ENCODE measurements at places on chromosomes 6 and 20. TPM values are rescaled to one million over a fixed set of nuclear protein-coding genes. Genes with fewer than 3 reads are reported as not detected.

The CD40 gene
- 20.8 TPM for total RNA-seq

The FAM162B gene
- total RNA-seq = 4.1 TPM

The FAM83B gene
- not detected for total RNA-seq

The GNAS-AS1 gene
- 0.30 TPM for total RNA-seq

The PI16 gene
- 1.2 TPM for total RNA-seq

The GTSF1L gene
- total RNA-seq = not detected

The DHX35 gene
- total RNA-seq = 40.9 TPM

DNA sequence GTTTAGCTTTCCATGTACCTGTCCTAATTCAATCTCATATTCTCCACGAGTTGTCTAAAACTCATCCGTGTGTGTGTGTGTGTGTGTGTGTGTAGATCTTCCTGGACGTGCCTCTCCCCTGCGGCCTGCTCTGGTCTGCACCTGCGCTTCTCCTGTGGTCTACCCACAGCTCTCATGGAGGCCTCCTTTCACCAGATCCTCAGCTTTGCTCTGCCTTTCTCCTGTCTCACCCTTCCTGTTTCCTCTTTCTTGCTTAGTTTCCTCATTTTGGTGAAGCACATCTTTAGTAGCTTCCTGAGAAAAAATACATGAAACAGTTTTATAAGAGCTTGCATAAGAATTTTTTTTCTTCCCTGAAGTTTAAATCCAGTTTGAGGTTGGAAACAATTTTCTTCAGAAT, 18.1 kb downstream of the SLX4IP start:
- DNase-seq = no peak

DNA sequence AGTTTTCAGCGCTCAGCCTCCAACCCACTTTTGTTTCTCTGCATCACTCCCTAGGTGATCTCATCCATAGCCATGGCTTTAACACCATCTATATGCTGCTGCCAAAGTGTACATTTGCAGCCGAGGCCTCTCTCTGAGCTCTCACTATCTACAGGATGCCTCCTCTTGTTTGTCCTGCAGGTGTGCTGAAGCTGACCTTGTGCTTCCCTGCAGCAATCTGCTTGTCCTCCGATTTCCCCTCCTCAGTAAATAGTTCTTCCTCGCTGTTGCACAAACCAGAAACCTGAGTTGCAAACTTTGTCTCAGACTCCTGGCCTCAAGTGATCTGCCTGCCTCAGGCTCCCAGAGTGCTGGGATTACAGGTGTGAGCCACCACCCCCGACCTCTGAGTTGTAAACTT, 3.7 kb upstream of the TXNDC5 start:
- DNase-seq = no peak

- DNase-seq = no peak
These were observed 20.4 kb upstream of the RAB23 start for GRCh38 chr6:57242505-57242904.

DNA sequence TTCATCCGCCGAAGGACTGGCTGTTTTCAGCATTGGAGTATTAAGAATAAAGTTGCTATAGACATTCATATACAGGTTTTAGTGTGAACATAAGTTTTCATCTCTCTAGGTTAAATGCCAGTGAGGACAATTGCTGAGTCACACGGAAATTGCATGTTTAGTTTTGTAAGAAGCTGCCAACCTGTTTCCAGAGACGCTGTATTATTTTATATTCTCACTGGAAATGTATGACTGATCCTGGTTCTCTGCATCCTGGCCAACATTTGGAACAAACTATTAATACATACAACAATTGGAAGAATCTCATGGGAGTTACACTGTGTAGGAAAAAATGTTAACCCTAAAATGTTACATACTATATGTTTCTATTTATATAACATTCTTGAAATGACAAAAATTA, 16.7 kb upstream of the TGM6 start:
- DNase-seq = no peak

GRCh38 chr20:25493137-25493536, 85.7 kb downstream of the GINS1 start:
- DNase-seq = no peak

DNA sequence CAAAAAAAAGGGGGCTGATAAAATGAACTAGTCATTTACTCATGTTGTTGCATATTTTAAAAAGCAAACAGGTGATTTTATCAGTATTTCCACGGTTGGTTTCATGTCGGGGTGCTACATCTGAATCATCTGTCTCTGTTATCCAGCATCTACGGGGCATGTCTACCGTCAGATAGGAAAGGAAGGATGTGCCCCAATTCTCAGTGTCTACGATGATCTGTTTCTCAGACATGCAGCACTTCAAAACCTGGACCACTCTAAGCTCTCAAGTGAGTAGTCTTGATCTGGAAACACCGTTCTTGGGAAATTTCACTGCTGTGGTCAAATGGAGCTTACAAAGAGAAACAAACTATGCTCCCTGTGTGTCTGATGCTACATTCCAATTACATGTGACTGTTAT, 240.3 kb upstream of the TAB2 start:
- DNase-seq = no peak

GRCh38 chr6:161635975-161636374, 362.1 kb upstream of the AGPAT4 start:
- no peak for DNase-seq

DNA sequence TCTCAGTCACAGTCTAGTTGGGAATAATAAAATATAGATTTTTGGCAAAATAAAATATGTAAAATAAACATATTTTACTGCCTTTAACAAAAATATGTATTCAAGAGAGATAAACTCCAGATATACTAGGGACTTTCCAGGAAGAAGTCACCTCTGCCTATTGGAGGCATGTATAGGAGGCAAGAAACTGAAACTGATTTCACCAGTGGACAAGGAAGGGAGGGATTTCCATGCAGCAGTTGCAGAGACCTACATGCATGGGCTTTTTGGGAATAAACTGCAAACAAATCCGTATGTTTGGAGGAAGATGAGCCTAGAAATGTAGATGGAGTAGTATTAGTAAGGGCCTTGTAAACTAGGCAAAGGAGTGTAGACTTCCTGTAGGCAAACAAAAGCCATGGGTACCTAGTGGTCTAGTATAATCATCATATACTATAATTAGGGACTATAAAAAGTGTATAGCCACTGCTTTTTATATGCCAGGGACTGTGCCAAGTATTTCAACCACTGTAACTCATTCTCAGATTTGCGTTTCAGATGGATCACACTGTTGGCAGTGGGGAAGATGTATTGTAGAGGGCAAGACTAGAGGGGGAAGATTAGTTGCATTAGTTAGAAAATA, 38.9 kb downstream of the CD109 start:
- no peak for DNase-seq

DNA sequence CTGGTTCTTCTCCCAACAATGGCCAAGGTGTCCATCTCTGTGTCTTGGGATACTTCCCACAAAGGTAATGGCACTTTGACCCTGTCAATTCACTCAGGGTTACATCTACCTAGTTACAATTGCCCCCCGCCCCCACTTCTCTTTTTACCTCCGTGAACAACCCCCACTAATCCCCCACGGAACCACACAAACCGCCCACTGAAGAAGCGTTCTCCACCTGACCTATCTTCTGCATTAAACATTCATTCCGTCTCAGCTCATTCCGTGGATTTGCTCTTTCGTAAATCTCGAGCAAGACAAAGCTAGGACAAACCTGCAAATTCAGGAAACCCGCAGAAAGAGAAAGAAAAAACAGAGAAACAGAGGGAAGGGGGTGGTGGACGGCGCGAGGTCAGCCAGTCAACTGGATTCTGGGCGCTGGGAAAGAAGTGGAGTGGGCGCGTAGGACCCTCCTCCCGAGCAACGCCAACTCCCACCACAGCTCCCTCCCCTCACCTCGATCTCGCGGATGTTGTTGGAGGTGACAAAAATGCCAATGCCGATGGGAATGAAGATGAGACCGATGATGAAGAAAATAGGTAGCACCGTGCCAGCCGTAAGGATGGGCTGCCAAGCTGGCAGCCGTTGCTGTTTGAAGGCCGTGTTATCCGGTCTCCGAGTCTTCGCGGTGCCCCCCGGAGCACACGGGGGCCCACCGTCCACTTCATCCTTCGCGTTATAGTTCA, 523 bp downstream of the TMEM30A start:
- peak; percentile 25 for DNase-seq

GRCh38 chr20:40019510-40019909, 669.5 kb downstream of the MAFB start:
- no peak for DNase-seq

DNA sequence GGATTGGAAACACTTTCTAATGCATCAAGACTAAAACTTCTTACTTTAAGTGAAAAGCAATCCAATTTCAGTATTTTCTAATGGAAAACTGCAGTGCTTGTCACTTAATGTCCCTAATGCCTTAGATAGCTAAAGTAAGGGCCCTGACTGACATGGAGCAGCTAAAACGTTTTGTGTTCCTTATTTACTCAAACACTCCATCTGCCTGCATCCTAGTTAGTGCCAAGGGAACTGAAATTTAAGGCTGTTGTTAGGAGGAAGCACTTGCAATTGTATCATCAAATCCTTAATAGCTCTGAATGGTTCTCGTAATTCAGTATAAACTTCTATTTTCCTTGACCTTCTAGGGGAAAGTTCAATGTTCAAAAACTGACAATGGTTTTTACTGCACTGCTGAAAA, 127.4 kb downstream of the GJA10 start:
- DNase-seq = no peak

- DNase-seq = peak; percentile 86
These were observed 29.3 kb downstream of the TRIM38 start for GRCh38 chr6:25991785-25992412.

- no peak for DNase-seq
These were observed 954 bp downstream of the HSD17B8 start for GRCh38 chr6:33205191-33206026.

DNA sequence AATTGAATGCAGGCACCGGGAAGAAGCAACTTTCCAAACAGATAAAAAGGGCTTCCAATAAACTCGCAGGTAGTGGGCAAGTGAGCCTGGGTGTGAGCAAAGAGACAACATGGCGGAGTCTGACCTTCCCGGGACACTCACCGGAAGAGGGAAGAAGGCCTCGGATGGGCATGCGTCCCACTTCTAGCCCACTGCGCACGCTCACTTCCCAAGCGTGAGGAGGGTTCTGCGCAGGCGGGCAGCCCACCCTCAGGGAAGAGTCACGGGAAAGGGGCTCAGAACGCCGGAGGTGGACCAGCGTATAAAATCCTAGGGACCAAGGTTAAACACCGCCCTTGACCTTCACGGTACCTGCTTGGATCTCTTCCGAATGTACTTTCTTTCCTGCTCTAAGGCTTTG, 95.5 kb upstream of the AFDN start:
- no peak for DNase-seq

- DNase-seq = peak; percentile 70
These were observed 65.8 kb downstream of the ADTRP start for GRCh38 chr6:11712760-11713159.

GRCh38 chr6:55528624-55529023, 50.4 kb downstream of the HMGCLL1 start:
- DNase-seq = no peak

DNA sequence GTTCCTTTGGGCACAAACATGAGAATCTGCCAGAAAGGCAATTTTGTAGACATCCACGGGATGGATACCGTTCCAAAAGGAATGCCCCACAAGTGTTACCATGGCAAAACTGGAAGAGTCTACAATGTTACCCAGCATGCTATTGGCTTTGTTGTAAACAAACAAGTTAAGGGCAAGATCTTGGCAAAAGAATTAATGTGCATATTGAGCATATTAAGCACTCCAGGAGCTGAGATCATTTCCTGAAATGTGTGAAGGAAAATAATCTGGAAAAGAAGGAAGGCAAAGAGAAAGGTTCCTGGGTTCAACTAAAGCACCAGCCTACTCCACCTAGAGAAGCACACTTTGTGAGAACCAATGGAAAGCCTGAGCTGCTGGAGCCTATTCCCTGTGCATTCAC, 103.9 kb upstream of the ARG1 start:
- no peak for DNase-seq

- peak; percentile 98 for DNase-seq
These were observed at the start of gene TCEA2 for GRCh38 chr20:64062596-64063388. TSS of gene TCEA2 (plus strand) at chr20:64063198. CDS start at chr20:64063313, 115 bp downstream.

DNA sequence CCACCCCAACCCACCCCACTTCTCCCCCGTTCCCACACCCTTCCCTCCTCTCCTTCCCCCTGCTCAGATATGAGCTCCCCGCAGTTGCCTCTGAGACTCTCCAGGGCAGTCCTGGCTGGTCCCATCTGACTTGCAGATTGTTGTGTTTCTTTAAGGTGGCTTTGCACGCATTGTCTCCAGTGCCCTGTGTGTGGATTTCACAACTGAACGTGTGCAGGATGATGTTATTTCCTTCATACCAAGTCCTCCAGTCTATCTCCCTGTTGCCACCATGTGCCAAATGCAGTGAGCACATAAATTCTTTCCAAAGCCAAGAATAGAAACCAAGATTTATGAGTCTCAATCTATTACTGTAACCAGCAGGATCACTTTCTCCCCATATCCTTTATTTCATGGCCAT, 79.1 kb downstream of the TMEM242 start:
- DNase-seq = no peak

- no peak for DNase-seq
These were observed 68.2 kb downstream of the SEL1L2 start for GRCh38 chr20:13922241-13922640.

All from upper lobe of left lung (tissue), 6 donors.